ENCODE measurements at places on chromosomes 16 and 17.

GRCh38 chr17:4144422-4144747 is 1.4 kb downstream of the CYB5D2 start:
- DNase-seq: no peak

GRCh38 chr16:27421961-27422740 is 20.2 kb downstream of the IL21R start:
- DNase-seq: no peak

- DNase-seq: no peak
Observed at GRCh38 chr17:4354862-4355514, 11.5 kb downstream of the UBE2G1 start.

DNA sequence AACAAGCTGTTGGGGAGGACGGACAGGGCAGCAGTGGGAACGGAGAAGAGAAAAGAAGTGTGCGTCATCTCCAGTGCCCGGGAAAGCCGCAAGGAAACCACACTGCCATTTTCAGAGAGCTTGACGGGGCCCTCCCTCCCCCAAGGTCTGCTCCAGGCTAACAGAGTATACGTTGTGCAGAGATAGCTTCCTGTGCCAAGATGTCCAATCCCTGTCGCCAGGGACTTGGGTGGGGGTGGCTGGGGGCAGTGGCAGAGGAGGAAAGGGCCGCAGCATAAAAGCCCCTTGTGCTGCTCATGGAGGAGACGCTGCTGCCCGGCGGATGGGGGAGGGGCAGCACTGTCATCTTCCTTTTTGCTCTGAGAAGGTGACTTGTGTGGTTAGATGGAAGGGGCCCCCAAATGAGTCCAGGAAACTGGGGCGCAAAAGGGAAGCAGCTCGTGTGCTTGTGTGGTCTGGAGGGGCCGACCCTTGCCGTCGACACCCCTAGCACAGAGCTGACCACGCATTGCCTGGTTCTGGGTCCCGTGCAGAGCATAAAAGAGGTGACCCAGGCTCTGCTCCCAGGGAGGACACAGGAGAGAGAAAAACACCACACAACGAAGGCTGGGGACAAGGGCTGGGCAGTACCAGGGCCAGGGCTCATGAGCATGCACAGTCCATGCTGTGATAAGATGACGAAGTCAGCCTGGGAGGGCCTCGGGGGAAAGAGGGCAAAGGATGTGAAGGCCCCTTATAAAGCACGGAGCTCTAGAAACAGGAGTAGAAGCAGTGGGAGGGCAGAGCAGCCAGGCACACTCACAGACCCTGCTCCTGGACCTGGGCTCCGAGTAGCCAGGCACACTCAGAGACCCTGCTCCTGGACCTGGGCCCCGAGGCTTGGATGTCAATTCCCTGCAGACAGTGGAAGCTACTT is 372.7 kb downstream of the SLC39A11 start:
- DNase-seq: no peak
